ENCODE measurements at places on chromosomes 16 and 17.

DNA sequence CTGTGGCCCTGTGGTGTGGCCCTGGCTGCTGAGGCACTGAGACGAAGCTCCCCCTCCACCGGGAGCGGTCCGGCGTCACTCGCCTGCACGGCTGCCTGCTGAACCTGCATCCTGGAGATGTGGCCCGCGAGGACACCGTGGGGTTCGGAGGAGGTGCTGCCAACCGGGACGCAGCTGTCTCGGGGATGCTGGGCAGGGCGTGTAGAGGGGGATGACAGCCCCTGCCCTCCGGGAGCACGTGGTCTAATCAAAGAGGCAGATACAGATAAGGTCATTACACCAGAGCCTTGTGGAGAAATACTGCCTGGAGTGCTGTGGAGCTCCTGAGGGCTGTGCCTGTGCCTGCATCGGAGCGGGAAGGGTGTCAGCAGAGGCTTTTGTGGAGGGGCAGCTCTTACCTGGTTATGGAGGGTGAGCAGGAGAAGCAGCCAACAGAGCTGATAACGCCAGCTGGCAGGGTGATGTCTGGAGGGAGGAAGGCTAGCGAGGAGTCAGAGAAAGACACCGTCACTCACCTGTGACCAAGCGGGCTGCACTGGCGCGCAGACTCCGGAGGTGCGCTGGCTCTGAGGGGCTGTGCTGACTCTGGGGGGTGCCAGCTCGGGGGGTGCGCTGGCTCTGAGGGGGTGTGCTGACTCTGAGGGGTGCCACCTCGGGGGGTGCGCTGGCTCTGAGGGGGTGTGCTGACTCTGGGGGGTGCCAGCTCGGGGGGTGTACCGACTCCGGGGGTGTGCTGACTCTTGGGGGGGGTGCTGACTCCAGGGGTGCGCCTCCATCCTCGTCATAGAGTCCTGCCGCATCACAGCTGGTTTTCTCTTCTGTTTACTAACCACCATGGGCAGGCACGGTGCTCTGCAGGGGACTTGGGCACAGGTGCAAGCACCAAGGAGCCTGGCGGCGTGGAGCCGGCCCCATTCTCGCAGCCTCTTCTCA lies 104.7 kb upstream of the CHMP6 start:
- no peak for DNase-seq

- no peak for DNase-seq
These were observed 232.4 kb upstream of the RPL38 start for GRCh38 chr17:73971127-73971526.

DNA sequence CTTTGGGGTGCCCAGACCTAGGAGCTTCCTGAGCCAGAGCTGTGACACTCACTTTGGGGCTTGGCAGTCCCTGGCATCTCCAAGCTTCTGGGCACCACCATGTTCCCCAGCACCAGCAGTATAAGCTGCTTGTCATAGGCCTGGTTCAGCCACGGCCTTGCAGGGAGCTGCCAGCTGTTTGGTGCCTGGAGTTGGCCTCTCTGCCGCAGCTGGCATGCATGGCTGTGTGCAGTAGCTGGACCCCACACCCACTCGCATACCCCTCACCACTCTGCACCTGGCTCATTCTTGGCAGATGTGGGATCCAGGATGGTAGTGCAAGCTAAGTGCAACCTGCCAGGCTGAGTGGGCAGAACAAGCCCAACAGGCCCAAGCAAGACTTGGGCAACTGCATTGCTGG lies 73.4 kb upstream of the BRD7 start:
- DNase-seq, result no peak

GRCh38 chr16:17629936-17630335 lies 159.2 kb upstream of the XYLT1 start:
- no peak for DNase-seq

DNA sequence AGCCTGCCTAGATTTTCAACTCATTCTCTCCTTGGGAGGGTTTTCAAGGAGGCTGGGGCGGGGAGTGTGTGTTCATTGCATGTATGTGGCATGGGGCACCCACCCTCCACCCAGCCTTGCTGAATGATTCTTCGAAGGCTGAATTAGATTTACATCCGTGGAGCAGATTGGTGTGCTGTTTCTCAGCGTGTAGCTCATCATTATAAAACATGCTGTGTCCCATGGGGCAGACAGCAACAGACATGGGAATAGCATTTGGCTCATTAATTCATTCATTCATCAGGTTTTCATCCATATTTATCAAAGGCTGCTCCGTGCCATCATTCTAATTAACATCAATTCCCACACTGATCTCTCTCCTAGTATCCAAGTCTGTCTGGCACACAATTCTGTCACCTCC lies 10.6 kb upstream of the CD300A start:
- no peak for DNase-seq

GRCh38 chr17:17066021-17066420 lies 23.8 kb downstream of the MPRIP start:
- DNase-seq, result no peak

DNA sequence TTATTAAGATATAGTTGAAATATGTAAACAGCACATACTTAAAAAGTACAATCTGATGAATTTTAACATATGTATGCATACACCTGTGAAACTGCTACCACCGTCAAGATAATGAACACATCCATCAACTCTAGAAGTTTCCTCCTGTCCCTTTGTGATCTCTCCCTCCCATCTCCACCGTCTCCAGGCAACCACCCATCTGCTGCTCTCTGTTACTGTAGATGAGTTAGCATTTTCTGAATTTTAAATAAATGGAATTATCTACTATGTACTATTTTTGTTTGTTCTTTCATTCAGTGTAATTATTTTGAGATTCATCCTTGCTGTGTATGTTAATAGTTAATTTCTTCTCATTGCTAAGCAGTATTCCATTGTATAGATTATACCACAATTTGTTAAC lies 40.2 kb upstream of the SMPD3 start:
- DNase-seq, result no peak

- no peak for DNase-seq
These were observed 39.9 kb downstream of the SMPD3 start for GRCh38 chr16:68408428-68408827.

- DNase-seq, result no peak
These were observed 6.1 kb downstream of the DNAI2 start for GRCh38 chr17:74280093-74280513.

- no peak for DNase-seq
These were observed 930 bp downstream of the SPNS2 start for GRCh38 chr17:4499431-4500190.

DNA sequence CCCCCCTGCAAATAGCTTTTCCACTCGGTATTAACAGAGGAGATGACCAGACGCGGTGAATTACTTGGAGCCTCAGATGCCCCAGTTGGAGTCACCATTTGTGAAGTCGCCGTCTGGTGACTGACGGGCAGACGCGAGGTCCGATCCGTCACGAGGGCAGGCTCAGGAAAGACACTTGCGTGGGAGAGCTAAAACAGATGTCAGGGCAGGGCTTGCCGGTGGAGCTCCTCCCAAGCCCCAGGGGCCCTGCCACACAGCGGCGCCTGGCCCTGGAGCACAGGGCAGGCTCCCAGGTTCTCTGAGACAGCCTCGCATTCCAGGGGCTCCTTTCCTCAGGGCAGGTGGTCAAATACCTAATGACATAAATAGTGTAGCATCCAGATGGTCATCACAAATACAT lies 348.3 kb downstream of the C16orf95 start:
- no peak for DNase-seq

GRCh38 chr17:17028059-17028877 lies 14.0 kb upstream of the MPRIP start:
- DNase-seq, result no peak

- no peak for DNase-seq
These were observed 96.0 kb downstream of the NXN start for GRCh38 chr17:883586-883962.

GRCh38 chr17:46002311-46002972 lies 3.4 kb downstream of the STH start:
- peak; percentile 16 for DNase-seq

DNA sequence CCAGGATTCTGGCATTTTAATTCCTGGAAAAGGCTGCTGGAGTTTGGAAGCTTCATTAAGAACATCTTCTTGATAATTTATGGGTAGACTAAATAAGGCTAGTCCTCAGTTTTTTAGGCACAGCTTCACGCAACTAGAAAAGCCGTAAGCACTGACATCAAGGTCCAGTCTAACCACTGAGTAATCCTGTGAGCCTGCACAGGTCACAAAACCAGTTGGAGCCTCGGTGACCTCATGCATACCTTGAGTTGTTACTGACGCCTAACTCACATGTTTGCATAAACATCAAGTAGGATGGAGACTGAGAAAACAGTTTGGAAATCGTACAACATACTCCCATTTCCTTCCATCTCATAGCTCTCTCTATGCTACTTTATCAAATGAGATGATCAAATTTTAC lies 63.8 kb upstream of the RCVRN start:
- DNase-seq, result no peak

DNA sequence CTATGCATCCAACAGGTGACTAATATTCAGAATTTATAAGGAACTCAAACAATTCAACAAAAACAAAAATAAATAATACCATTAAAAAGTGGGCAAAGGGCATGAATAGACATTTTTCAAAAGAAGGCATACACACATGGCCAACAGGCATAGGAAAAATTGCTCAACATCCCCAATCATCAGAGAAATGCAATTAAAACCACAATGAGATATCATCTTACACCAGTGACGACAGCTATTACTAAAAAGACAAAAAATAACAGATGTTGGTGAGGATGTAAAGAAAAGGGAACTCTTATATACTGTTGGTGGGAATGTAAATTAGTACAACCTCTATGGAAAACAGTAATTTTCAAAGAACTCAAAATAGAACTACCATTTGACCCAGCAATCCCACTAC lies 250.4 kb upstream of the N4BP1 start:
- no peak for DNase-seq

DNA sequence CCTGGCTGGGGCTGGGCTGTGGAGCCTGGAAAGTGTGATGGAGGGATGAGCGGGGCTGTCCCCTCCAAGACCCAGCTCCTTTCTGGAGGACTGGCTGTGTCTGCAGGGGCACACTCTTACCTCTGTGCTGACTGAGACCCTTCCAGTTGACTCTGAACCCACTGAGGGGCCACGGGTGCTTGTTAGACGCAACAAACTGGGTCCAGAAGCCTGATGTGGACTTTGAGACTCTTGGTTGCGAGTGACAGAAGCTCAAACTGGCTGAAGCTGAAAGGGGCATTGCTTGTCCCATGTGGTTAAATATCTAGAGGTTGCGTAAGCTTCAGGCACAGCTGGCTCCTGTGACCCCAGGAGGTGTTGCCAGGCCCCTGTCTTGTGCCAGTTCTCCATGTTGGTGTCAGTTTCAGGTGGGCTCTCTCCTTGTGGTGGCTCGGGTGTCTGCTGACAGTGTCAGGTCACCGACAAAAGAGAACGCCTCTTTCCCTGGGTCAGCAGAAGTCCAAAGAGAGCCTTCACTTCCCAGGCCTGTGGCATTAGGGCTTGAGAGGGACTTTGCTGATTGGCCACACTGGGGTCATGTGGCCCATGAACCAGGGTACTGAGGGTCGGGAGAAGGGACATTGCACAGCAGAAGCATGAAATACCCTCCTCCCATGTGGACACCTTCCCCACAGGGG lies 16.7 kb downstream of the ADCY7 start:
- DNase-seq, result no peak

DNA sequence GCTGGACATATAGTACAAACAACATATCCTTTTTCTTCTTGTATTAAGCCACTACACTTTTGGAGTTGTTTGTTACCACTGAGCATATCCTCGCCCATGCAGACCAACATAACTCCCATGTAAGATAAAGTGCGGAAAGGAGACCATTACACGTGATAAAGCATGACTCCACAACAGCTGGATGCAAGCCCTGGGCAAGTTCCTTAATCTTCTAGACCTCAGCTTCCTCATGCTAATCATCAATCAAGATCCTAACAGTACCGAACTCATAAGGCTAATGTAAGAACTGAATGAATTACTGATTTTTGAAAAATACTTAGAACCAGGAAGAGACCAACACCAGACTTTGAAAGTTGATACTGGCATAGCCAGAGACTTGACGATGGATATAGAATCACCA lies 47.0 kb upstream of the GSG1L start:
- DNase-seq, result no peak

GRCh38 chr17:56936697-56937322 lies 23.0 kb upstream of the TRIM25 start:
- no peak for DNase-seq

DNA sequence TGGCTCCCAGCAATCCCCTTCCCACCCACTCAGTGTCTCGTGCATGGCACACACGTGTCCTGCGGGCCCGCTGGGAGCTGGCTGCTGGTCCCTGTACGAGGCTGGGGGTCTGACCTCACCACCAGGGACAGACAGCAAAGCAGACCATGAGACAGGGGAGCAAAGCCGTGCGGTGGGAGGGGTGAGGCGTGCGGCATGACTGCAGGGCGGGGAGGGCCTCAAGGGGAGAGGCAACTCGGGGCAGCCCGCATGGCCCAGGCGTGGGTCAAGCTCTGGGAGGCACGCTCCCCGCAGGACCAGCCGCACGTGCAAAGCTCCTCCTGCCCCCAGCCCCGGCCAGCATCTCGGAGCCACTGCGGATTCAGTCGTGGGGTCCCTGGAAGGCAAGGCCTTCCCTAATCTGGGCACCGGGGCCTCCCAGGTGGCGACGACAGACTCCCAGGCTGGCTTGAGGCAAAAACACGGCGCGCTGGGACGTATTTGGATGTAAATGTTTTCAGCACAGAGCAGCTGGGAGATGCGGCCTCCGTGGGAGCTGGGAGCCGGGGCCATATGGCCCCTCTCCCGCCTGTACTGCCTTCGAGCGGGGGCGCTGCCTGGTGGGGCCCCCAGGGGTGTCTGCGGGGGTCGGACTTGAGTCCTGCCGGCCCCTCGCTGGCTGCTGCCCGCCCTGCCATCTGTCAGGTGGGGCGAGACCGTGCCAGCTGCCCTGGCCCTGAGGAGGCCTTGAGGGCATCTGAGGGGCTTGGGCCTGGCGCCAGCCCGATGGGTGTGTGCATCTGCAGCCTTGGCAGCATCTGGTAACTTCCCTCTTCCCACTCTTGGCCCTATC lies 12.2 kb upstream of the CBFA2T3 start:
- no peak for DNase-seq

GRCh38 chr17:867896-868489 lies 85.8 kb downstream of the MRM3 start:
- DNase-seq, result no peak

- no peak for DNase-seq
These were observed 34.4 kb upstream of the RAB11FIP4 start for GRCh38 chr17:31357091-31357490.

GRCh38 chr16:55949518-55949917 lies 74.3 kb upstream of the CES5A start:
- no peak for DNase-seq

GRCh38 chr17:50087246-50087911 lies 7.8 kb upstream of the PDK2 start:
- peak; percentile 48 for DNase-seq

GRCh38 chr16:28495795-28496749 lies 1.6 kb downstream of the APOBR start:
- no peak for DNase-seq

- DNase-seq, result no peak
These were observed 5.8 kb downstream of the SEPHS2 start for GRCh38 chr16:30439720-30440348.

GRCh38 chr17:81966343-81967243 lies 5.6 kb upstream of the NOTUM start:
- peak; percentile 26 for DNase-seq

Data from AG04450 (cell line).